ENCODE measurements at places on chromosomes 16 and 17.

GRCh38 chr17:7834542-7834956, 532 bp downstream of the KDM6B start:
- DNase-seq = no peak

DNA sequence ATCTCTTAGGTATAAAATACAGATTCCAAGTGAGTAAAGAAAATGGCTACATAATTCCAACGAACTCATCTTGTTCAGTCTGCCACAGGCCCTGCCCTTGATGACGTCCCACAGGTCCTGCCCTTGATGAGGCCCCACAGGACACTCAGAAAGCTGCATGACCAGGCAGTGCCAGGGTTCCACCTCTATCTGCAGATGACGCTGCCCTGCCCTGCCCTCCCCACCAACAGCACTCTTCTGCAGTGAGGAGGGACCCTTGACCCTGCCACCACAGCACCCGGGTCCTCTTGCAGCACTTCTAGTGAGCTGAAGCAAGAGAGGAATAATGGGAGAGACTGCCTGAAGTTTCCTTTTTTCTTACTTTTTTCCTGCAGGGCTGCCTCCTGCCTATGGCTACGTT, 118.4 kb downstream of the VPS53 start:
- DNase-seq = no peak

DNA sequence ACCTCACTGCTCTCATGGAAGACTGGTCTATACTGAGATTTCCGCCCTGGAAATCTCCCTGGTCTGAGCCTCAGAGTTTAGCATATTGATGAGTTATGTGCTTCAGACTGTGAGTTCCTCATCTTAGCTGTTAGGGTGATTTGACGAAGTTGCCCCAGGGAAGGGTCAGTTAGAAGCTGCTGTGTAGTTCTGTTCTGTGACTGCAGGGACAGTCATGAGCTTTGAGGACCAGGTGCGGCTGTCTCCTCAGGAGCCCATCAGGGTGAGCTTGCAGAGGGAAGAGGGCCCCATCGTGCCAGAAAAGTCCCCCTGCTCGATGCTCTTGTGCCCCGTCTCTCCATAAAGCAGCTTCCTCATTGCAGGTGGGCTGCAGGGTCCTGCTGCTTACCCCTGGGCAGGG, 28.3 kb upstream of the IL17C start:
- no peak for DNase-seq

GRCh38 chr17:75822119-75822799, 21.9 kb downstream of the UNC13D start:
- DNase-seq = no peak

DNA sequence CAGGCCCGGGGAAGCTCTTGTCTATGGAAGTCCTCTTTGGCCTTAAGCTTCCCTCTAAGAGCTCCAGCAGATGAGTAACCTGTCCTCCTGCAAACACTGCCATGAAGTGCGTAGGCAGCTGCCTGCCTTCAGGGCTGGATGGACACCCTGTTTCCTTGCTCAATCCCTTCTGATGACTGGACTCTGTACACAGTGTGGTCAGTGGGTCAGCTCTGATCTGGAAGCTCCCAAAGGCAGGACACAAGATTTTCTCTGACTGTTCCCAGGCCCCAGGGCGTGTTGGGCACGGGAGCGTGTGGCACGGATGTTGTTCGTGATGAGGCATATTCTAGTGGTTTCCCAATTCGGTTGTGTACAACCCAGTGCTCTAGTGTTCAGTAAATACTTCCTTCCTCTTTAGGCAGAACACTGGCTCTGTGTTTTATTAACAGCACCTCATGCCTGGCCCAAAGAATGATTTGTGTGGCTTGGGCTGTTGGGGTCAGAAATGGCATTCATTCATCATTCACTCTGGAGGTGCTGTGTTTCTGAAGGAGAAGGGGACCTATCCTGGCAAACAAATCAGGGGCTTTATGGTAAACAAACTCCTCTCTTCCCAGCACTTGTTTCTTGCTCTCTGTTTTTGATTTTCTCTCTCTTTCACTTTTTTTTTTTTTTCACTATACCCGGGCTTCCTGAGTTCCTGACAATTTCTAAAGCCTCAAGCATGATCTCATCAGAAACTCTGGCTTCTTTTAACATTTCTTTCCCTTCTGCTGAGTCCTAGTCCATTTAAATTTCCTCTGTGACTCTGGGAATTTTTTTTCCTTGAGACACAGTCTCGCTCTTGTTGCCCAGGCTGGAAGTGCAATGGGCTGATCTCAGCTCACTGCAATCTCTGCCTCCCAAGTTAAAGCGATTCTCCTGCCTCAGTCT, 12.0 kb upstream of the RNF157 start:
- no peak for DNase-seq

- DNase-seq = no peak
These were observed 52.2 kb downstream of the TRARG1 start for GRCh38 chr17:1331708-1332107.

DNA sequence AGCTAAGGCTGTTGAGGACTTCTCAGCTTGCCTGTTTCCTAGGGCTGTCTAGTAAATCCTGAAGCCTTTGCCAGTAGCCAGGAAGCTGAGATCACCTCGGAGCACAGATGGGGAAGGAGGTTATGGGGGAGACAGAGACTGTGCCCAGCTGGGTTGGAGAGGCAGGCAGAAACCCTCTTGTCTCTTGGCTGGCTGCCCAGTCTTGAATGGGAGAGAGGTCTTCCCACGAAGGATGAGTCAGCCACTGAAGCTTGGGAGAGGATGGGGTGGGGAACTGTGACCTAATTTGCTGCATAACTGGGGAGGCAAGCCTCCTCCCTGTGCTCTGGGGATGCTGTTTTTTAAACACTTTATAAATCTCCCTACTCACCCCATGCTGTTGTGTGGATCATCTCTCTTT, 69.8 kb downstream of the SHISA9 start:
- no peak for DNase-seq

- no peak for DNase-seq
These were observed 379.0 kb upstream of the GOT2 start for GRCh38 chr16:59113004-59113670.

DNA sequence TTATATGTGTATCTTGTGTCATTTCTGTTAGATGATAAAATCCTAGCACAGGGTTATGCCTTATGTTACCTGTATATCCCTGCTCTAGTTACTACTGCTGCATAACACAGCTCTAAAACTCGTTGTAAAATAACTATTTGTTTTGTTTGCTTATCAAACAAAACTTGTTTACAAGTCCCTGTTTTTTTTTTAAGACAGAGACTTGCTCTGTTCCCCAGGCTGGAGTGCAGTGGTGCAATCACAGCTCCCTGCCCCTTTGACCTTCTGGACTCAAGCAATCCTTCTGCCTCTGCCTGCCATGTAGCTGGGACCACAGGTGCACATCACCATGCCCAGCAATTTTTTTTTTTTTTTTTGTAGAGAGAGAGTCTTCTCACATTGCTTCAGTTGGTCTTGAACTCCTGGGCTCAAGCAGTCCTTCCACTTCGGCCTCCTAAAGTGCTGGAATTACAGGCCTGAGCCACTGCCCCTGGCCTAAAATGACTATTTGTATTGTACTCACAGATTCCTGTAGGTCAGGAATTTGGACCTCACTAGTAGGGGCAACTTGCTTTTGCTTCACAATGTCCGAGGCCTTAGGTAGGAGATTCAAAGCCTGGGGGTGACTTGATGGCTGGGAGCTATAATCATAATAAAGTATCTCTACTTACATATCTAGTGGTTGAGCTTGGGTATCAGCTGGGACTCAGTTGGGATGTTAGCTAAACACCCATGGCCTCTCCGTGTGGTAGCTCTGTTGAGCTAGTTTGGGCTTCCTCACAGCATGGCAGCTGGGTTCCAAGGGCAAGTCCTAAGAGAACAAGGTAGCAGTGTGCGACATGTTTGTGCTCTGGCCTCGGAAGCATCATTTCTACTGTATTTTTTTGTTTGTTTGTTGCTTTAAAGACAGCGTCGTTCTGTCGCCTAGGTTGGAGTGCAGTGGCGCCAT, 12.6 kb downstream of the DUSP14 start:
- DNase-seq = no peak

DNA sequence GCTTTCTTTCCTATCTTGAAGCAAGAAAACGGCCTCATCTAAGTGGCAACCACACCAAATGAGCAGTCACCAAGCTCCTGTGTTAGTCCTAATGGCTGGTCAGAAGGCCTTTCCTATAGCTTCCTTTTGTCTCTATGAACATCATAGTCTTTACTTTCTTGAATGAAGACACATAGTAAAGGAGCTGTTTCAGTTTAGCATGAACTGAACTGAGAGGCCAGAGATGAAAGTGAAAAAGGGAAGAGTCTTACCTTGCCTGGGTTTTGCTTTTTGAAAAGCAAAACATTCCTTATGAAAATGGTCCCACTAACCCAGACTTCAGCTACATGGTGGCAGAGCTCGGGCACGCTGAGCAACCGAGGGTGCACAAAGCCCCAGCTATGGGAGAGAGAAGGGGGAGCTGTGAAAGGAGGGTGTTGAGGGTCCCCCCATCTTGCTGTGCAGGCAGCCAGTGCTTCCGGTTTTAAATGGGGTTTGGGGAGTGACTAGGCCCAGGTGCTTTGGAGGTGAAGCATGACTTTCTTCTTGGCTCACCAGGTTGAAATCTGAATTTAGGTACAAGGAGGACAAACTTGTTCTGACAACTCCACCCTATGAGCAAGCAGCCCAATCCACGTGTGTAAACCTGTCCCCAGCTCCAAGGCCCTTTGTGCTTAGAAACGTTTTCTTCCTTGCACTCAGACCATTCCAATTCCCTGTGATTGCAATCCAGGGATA, 9.1 kb upstream of the PSMC3IP start:
- no peak for DNase-seq

DNA sequence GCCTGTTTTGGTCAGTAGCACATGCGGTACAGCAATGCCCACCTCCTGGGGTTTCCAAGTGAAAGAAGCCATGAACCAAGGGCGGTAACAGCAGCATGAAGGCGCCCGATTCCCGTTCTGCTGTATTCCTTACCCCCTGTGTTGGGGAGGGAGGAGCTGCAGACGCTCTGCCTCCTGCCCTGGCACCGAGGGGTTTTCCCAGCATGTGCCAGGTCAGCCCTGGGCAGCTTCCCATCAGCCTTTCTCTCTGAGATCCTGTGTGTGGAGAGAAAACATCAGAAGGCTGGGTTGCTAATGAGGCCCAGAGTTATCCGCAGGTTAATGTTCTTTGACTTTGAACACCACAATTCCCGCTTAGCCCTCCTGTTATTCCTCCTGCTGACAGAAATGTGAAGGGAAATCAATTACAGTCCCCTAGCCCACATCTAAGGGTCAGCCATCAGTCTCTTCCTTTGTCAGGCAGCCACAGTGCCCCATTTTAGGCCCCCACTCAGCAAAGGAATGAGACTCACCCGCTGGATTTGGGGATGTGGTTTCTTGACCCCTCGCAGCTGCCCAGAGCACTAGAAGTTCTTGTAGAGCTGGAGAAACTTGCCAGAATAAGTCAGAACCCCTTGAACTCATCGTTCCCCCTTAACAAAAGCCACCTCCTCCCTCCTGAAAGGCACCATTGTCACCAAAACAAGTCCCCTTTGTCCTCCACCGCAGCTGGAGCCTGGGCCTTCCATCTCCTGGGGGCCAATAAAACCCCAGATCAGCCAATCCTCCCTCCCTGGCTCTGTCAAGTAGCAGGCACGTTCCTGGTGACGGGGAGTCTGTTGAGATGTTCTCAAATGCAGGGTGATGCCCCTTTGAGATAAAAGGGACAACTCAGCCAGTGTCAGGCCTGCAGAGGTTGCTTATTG, 168.5 kb downstream of the KATNIP start:
- DNase-seq = no peak

DNA sequence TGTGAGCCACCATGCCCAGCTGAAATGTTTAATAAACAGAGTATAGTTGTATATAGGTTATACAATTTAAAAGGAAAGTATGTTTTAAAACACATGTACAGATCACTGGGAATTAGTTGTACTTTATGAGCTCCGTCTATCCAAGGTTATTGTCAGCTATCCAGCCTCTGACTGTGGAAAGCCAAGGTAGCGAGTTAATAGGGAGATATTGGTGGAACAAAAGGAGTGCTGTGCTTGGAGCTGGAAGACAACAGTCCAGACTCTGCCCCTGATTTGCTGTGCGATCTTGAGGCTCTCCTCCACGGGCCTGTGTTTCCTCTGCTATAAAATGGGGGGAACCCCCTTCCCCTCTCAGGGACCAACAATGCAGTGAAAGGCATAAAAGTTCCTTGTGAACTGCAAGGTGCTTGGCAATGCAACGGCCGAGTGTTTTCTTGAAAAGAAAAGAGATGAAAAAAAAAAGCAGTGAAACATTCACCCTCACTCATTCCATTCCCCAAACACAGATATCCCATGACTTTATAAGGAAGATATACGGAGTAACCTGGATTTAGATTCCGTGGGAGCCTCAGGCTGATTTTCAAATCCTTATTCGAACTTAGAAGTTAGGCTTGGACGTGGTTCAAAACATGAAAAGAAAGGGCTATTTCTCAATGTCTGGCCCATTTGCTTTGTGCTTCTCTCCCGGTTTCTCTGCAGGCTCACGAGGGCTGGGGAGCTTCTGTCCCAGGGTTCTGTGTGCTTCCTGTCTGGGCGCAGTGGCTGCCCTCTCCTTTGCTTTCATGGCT, 34.1 kb downstream of the CUEDC1 start:
- no peak for DNase-seq

DNA sequence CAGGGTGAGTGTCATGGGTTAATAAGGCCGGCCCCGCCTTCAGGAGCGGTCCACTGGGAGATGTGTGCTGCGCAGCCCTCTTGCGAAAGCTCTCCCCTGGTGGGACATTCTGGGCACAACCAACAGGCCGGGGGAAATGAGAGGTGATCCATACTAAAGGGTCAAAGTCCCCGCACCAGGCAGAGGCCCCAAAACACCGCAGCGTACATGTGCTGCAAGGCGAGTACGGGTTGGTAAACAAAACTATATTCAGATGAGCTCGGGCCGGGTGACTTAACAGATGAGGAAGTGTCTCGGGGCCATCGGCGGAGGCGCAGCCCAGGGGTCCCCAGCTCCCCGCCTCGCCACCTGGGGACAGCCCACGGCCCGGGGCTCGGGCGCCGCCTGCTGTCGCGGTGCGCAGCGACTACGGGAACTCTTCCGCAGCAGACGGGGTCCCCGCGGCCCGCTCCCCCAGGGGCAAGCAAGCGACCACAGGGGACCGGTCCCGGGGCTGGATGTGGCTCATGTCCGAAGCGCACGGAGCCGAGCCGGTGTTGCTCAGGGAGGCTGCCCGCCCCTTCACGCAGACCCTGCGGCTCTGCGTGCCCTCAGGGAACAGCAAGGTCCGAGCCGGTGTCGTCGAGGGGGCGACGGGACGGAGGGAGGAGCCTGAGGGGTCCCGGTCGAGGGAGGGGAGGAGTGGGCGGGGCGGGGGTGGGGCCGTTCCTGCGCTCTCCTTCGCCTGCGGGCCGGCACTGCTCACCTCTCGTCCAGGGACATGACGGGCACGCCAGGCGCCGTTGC, at the start of gene RAB37:
Gene RAB37 (plus strand): TSS at position 744 of the 786 bp plus-strand sequence. CDS start 17 bp downstream, at position 761.
- no peak for DNase-seq

- DNase-seq = no peak
These were observed at the start of gene PRAC2 for GRCh38 chr17:48722915-48723422. Gene PRAC2 (plus strand): TSS chr17:48723185. CDS start chr17:48724411, 1,226 bp downstream.

Data from stimulated activated CD4-positive, alpha-beta T cell treated with anti-CD3 and anti-CD28 coated beads, Interleukin-12 subunit alpha, Interleukin-12 subunit beta, amount 100 ng/mL, for 24 hours (primary cell).